Skeletal muscle cell (primary cell): ENCODE measurements at places on chromosomes 16 and 17.

DNA sequence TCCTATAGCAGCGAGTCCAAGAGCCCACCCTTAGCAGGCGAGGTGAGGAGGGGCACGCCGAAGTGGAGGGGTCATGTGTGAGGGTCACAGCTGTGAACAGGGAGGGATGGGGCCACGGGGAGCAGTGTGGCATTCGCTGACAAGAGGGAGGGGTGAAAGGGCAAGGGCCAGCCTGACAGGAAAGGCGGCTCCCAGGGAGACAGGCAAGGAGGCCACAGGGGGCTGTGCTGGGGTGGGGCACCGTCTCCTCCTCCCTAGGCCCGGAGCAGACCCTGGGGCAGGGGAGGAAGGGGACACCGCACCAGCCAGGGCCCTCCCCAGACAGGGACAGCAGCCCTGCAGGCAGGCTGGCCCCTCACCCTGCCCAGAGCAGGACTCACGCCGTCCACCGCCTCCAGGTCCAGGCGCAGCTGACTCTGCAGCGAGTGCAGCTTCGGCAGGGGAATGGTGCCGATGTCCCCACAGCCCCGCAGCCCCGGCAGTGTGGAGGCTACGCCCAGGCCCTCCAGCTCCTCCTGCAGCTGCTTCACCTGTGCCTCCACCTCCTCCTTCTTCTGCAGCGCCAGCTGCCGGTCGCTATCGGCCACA lies 15.1 kb downstream of the GNPTG start:
- DNase-seq: no peak

GRCh38 chr16:78170494-78170933 lies 71.1 kb downstream of the WWOX start:
- no peak for DNase-seq

DNA sequence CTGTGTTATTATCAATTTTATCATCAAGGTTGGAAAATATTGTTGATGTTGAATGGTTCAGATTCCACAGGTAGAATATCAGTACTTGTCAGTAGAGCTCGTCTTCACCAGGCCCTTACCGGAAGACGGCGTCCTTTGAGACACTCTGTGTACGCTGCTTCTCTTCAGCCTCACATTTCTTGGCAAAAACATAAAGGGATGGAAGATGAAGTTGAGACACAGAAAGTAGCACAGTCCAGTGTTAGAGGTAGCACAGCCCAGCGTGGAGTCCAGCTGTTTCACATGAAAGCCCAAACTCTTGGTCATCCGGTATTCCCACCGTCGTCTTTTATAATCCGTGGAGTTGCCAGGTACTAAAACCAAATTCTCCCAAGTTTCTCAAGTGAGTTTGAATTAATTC lies 30.4 kb downstream of the ATP2C2 start:
- DNase-seq: no peak

DNA sequence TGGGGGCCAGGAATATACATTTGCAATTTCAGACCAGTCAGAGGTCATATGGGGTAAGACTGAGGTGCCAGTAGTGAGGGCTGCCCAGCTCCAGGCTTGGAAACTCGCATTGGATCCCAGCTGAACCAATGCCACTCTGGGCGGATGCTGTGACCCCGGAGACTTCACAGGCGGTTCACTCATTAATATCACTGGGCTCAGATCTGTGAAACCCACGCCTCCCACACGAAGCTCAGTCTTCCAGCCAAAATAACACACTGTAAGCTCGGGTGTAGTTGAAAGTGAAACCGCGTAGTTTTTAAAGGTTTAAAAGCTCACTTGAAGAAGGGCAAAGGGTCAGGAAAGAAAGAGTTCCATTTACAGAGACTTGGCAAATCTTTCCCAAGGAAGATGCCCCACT lies 254.8 kb downstream of the FOXL1 start:
- no peak for DNase-seq

- DNase-seq: no peak
These were observed 18.6 kb downstream of the ENGASE start for GRCh38 chr17:79093270-79093669.

- no peak for DNase-seq
These were observed 64.3 kb downstream of the PGS1 start for GRCh38 chr17:78442648-78443218.

DNA sequence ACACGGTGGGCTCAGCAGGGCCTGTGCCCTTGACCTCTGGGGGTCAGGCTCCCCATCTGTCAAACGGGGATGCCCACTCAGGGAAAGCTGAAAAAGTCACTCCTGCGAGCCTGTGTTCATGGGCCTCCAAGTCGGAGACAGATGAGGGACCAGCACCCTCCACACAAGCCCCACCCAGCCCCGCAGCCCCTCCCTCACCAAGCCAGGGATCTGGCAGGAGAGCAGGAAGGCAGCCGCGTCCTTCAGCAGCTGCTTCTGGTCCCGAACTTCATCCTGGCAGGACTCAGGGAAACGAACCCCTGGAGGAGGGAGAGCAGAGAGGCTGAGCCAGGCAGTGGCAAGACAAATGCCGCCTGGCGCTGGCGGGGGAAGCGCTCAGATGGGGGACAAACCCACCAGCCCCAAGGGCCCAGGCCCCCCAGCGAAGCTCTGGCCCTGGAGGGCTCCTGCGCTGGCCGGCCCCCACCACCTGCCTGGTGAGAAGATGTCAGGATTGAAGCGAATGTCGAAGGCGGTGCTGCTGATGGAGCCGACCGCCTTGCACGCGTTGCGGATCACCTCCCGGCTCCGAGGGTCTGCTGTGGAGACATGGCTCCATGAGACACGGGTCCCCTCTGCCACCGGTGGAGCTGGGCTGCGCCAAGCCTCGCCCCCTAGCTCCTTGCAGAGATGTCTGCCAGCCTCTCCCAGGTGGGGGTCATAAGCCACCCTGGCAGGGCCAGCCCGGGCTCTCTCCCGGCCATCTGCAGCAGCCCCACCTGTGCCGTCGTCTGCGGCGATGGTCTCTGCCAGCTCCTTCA lies 15.4 kb downstream of the CLUH start:
- DNase-seq: no peak

DNA sequence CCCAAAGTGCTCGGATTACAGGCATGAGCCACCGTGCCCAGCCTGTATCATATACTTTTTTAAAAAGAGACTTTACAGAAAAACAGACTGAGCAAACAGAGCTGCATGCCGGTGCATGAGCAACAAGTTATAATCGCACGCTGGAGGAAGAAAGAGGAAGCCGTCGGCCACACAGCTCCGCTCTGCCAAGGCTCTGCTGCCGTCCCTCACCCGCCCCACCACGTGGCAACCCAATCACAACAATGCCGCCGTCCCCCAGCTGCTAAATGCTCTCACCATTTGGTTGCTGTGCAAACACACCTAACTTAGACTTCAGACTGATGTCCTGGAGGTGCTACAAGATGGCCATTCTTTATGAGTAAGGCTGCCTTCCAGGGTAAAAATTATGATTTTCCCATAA lies 83.5 kb downstream of the ADCY9 start:
- no peak for DNase-seq

- no peak for DNase-seq
These were observed 67.0 kb downstream of the PITPNC1 start for GRCh38 chr17:67443931-67444595.

- DNase-seq: no peak
These were observed at the start of gene FLOT2 for GRCh38 chr17:28896884-28897768. Gene FLOT2 (minus strand): TSS chr17:28897733. CDS start chr17:28897574, 159 bp downstream.

DNA sequence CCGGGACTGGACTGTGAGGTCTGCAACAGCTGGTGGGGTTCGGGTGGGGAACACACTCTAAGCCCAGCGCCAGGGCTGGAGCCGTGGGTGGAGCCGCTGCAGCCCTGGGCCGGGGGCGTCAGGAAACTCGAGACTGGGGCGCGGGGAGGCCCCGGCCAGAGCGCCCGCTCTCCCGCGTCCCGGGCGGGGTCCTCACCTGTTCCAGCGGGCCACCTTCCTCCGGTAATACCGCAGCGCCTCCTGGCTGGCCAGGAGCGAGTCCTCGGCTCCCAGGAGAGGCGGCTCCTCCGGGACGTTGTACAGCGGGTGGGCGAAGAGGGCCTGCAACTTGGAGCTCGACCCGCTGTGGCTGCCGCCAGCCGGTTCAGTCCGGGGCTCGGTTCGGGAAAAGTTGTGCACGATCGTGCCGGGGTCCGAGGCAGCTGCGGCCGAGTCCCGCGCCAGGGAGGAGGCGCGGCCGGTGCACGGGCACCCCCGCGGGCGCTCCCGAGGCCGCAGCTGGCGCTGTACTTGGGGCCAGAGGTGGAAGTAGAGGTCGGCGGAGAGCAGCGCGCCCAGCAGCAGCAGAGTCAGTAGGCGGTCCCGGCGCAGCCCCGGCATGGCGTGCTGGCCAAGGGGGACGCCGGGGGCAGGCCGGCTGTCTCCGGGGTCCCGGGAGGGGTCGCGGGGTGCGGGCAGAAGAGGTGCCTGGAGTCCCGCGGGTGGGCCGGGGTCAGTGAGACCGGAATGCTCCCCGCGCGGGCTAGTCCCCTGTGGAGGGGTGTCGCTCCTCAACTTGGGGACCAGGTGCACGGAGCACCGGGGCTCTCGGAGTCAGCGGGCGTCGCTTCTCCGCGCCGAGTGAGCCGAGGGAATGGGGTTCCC lies 868 bp downstream of the FAM20A start:
- no peak for DNase-seq

- DNase-seq: no peak
These were observed 304.4 kb downstream of the HS3ST3B1 start for GRCh38 chr17:14605267-14605599.

GRCh38 chr17:48561884-48562810 lies 16.0 kb downstream of the HOXB4 start:
- DNase-seq: no peak

DNA sequence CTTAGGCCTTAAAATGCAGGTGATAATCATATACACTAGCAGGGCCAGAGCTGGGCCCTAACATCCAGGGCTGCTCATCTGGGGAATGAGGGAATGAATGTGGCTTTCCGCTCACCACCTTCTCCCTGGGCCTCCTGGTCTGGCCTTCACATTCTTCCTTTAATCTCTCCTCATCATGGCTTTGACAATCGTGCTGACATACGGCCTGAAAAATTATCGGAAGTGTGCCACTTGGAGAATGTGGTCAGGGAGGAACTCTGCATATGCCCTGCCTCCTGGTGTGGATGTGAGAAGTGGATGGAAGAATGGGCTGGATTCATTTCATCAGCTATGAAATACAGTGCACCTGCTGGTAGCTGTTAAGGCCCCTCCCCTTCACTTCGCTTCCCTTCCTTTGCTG lies 2.4 kb downstream of the WSCD1 start:
- DNase-seq: no peak

- peak; percentile 94 for DNase-seq
These were observed 154.3 kb upstream of the ZFHX3 start for GRCh38 chr16:73202161-73202729.

- DNase-seq: peak; percentile 7
These were observed 209.4 kb upstream of the FOXF1 start for GRCh38 chr16:86300746-86301481.

GRCh38 chr17:63623786-63624530 lies 1.7 kb downstream of the MAP3K3 start:
- DNase-seq: no peak

DNA sequence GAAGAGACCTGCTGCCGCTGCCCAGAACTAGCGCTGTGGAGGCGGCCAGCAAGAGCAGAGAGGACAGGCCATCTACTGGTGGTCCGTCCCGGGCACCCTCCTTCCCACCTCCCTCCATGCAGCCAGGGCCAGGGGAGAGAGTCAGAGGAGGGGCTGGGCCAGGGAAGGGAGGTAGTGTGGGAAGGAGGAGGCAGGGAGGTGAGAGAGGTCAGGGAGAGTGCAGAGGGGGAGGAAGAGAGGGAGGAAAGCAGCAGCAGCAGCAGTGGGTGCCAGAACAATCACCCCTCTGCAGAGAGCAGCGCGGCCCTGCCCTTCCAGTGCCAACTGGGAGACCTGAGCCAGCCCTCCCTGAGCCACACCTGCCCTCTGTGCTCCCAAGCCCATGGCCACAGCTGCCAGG lies 6.6 kb downstream of the C16orf95 start:
- no peak for DNase-seq

GRCh38 chr17:27597783-27598320 lies 33.1 kb upstream of the LGALS9 start:
- DNase-seq: no peak

GRCh38 chr17:15266325-15267125 lies 1.4 kb upstream of the PMP22 start:
- DNase-seq: no peak

GRCh38 chr17:17886226-17886625 lies 49.4 kb upstream of the SREBF1 start:
- DNase-seq: no peak

DNA sequence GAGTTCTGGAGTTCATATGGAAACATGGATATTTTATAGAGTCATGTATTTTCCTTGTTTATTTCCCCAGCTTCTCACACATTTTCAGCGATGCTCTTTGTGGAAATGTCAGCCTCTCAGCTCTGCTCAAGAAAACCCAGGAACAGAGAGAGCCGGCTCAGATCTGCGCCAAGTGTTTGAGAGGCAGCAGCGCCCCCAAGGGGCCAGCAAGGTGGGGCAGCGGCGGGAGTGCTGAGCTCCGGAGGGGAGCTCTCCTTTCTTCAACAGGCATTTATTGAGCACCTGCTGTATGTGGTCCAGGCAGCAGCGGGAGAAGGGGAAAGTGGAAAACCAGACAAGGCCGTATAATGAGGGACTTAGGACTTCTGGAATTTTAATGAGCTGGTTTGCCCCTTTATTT lies 421.1 kb upstream of the C16orf82 start:
- DNase-seq: no peak

- no peak for DNase-seq
These were observed 18.5 kb upstream of the CPD start for GRCh38 chr17:30360086-30360808.

DNA sequence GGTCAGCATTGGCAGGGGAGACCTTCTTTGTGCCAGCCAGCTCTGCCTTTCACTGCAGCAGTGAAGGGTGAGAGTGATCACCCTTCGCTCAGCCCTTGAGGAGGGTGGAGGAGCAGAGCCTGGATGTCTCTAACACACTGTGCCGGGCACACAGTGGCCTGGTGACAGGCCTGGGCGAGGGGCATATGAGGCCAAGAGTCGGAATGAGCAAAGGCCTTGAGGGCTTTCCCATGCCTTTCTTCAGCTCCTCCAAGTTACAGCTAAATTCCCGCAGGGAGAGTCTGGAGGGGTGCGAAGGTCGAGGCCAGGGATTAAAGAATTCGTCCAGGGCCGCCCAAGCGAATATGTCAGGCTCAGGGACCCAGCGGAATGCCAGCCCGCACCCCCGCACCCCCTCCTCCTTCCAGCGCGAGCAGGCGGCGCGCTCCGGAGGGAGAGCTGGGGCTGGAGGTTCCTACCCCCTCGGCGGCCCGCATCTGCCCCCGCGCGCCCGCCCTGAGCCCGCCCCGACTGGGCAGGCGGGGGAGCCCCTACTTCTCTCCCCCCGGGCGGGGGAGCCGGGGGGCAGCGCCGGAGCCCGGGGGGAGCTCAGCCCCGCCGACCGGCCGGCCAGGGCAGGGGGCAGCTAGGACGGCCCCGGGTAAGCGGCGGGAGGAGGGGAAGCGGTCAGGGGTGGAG lies at the start of gene RASL10B:
TSS of gene RASL10B (plus strand) at position 401 of the 678 bp plus-strand sequence. CDS start 3,546 bp downstream, outside the sequence.
- no peak for DNase-seq

DNA sequence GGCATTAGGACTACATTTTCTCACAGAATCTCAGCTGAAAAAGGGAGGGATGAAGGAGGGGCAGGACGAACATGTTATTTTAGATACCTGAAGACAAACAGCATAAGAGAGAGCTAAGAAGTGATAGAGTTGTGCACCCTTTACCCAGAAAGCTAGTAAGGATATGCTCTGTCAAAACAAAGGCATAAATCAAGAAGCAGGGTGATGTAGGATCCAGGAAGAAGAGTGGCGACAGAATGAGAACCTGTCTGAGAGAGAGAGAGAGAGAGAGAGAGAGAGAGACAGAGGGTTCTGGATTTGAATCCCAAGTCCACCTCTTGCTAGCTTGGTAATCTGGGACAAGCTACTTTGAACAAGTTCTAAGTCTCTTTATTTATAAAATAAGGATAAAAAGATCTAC lies 103.4 kb downstream of the SPAG9 start:
- DNase-seq: no peak

- no peak for DNase-seq
These were observed 87.1 kb downstream of the AIPL1 start for GRCh38 chr17:6347776-6348175.

GRCh38 chr16:52364500-52364899 lies 182.4 kb downstream of the TOX3 start:
- no peak for DNase-seq
